ENCODE measurements at places on chromosomes 5 and 9.

DNA sequence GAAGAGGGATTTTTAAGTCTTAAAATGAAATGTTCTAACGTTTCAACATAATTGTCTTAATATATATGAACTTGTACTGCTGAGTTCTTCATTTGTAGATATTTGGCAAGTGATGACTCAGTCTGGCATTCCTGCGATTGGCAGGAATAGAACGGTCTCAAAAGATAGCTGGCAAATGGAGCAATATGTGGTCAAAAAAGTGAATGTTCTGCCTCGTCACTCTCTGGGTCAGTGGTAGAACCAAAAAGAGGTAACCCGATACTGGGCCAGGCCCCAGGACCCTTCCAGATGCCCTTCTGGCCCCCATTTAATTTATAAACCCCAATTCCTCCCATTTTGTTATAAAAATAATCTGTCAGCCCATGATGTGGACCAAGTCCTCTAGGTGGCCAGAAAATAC is 39.2 kb downstream of the ZNF366 start:
- no peak for DNase-seq

DNA sequence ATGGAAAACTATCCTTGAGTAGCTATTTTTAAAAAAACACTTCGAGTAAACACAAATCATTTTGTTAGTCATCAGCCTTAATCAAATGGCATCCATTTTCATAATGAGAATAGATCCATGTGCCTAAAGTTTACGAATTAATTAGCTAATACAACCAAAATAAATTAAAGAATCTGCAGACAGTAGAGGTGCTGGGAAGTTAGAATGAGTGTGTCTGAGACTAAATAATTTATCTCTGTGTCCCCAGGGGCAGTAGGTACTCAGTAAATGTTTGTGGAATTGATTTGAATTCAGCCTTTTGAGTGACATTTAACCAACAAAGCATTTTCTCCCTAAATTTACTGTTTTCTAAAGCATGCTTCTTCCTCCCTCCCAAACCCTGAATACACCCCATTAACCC is 18.6 kb downstream of the TNFSF15 start:
- no peak for DNase-seq

- no peak for DNase-seq
Observed at GRCh38 chr5:77900691-77901090, 124.6 kb upstream of the TBCA start.

DNA sequence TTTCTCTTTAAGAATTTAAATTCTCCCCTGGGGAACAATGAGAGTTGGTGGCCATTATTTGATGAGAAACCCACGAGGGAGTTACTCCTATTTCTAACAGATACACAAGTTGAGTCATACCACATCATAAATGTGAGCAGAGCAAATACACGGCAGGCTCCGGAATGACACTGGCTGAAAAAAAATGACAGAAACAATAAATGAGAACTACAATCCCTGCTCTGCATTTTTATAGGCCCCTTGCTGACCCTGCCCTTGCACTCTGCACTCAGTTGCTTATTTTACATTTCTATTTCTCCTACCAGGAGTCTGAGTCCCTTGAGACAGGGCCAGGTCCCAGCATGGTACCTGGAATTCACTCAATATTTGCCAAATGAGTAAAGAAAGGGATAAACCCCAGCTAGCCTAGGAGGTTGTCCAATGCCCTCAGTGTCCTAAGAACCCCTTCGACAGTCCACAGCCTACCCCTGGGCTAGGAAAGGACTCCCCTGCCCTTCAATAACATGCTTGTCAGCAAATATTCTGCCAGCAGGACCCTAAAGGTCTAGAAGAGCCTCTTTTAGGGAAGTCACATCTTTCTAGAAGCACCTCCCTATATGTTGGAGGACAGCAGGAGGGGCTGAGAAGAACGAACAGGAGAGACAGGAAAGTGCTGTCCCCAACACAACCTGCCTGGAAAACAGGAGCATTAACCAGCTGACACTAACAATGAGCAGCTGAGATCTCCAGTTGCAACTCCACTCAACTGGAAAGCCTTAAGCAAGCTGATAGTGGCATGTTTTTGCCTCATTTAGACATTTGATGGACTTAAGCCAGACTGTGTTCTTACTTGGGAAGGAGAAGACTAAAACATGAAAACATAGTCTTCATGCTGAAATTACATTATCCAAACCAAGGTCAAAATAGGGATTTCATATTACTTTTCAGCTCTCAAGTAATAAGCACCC is 191.2 kb downstream of the ACTL7B start:
- no peak for DNase-seq
